Astrocyte (in vitro differentiated cells and primary cell): ENCODE measurements at places on chromosomes 1 and 21.

DNA sequence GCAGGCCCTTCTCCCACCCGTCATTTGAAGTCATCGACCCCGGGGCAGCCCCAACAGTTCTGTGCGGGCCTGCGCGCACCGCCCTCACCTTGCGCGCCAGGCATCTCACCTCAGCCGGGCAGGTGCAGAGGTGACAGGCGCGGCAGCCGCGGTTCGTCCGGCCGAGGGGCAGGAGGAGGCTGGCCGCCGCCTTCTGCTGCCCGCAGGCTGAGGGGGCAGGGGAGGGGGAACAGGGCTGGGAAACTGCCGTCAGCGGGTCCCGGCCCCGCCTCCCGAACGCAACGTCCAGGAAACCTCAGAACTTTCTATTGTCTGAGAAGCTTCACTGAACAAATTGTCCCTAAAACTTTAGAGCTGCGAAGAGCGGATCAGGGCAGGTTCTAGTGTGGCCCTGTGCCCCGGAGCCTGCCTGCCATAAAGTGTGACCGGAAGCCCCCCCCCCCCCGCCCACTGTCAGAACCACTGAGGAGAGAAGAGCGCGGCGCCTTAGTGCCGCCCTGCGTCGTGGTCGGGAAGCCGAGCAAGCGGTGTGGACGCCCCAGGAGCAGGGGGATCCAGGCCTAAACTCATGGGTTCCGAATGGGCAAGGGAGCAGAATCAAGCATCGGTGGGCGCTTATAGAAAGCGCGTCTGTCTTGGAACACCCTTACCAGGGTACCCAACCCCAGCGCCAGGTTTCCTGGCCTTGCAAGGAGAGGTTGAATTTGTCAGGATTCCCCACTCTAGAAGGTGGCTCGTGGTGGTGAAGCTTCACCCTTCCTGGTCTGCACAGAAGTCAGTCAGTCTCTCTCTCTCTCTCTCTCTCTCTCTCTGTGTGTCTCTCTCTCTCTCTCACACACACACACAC lies 13.3 kb upstream of the TBX15 start:
- no peak for DNase-seq

- DNase-seq: peak; percentile 9
Measured at GRCh38 chr1:115980998-115981993, 5.0 kb downstream of the SLC22A15 start.

GRCh38 chr1:220342853-220343252 lies 70.6 kb upstream of the RAB3GAP2 start:
- no peak for DNase-seq

DNA sequence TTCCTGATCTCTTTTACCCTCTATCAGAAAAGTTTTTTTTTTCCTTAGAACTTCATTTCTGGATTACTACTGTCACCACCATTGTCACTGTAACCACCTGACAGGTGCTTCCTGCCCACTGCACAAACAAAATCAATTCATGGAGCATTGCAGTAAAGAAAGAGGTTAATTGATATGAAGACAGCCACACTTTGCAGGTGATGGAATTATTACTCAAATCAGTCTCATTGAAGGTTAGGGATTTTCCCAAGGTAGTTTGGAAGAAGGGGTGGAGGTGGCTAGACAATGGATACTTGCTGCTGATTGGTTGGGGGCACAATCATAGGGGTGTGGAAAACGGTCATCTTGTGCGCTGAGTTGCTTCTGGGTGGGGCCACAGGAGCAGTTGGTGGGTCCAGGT lies 230.8 kb upstream of the CACYBP start:
- no peak for DNase-seq

GRCh38 chr1:187961895-187962294 lies 1133.1 kb downstream of the PLA2G4A start:
- no peak for DNase-seq

DNA sequence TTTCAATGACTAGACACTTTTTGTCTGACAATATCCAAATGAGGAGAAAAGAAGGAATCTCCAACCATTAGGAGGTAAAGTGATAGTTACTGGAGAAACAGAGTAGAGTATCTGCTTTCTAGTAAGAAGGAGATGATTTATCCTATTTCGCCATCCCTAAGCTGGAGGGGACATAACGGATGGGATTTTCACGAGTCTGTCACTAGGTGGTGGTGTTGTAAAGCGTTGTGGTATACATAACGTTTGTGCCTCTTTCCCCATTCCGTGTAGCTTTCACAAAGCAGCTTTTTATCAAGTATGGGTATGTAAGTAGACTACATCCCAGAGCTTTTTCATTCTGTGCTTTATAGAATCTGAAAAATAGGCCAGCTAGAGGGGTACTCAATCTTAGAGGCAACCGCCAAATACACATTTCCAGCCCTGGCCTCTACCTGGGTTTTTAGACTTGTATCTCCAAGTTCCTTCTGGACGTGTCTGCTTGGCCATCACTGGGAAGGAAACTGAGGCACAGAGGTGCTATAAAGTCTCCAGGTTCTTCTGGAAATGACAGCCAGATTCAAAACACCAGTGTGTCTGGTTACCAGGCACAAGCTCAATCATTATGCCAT lies 33.3 kb upstream of the FAM3B start:
- peak; percentile 63 for DNase-seq

DNA sequence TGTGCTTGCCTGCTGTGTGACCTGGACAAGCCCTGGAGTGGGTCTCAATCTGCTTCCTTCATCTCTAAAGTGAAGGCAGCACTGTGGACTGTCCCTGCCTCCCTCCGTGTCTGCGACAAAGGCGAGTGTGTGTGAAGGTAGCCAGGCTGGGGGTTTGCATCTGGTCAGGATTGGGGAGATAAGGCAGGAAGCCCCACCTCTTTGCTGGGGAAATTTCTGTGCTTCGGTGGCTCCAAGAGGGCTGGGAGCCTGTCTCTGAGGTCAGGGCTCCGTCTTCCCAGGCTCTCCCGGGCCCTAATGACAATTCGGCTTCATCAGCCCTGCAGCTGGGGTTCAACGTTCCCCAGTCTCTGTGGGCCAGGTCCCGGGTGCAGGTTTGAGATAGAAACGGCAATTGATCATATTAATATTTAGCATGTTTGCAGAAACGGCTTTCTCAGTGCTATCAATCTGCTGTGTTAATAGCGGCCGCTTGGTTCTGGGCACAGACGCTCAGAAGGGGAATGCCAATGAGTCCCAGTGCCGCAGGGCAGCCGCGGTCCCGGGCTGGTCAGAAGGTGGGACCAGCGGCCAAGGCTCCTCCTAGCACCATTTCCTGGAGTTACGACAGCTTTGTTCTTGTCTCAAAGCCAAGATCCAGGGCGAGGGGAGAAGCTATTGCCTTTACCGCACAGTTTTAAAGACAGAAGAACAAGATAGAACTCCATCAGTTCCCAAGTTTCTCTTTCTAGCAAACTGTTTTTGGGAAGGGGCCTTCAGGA lies 105.7 kb downstream of the PRDM16 start:
- peak; percentile 44 for DNase-seq

DNA sequence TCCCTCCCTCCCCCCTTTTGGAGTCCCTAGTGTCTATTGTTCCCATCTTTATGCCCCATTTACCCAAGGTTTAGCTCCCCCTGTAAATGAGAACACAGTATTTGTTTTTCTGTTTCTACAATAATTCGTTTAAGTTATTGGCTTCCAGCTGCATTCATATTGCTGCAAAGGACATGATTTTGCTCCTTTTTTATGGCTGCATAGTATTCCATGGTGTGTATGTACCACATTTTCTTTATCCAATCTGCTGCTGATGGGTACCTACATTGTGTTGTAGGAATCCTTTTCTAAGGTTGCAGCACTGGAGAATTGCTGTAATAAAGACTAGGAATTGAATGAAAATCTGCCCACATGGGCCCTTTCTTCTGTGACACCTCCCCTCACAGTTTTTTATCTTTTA lies 6.8 kb downstream of the SLC25A24 start:
- no peak for DNase-seq

DNA sequence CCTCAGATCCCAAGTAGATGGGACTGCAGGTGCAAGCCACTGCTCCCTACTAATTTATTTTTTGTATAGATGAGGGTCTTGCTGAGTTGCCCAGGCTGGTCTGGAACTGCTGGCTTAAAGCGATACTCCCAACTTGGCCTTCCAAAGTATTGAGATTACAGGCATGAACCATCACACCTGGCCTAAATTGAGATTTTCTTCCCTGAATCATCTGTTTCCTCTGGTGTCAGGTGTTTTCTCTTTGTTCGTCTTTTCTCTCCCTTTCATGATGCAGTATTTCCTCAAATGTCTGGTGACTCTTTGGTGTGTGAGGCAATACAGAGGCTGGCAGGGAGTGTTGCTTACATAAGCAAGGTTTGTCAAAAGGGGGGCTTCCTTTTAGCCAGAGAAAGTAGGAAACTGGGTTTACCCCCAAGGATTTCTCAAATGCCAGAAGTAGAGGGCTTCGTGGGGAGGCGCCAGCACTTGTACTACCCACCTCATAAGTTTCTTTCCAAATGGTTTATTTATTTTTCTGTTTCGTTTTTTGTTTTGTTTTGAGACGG lies 27.6 kb downstream of the CLDN14 start:
- no peak for DNase-seq

DNA sequence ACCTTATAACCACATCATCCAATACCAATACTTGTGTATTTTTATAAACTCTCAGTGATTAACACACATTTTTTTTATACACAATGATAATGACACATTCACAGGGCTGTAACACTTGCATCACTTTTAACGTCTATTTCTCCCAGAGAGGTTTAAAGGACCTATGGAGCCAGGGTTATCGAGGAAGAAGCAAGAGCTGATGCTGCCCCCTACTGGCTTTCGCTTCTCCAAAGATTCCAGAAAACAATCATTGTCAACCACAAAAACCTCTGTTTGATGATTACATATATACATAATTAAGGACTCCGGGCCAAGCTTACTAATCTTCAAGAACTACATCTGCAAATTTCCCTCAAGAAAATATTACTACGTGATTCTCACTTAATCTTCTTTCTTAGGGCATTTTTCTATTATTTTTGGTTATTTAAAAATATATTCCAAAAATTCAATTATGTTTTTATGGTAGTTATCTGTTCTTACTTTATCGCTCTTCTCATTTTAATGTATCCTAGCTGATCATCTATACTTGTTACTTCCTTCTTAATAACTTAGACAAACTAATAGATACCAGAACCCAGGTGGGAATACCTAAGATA lies 214.5 kb downstream of the VAV3 start:
- DNase-seq: peak; percentile 43

DNA sequence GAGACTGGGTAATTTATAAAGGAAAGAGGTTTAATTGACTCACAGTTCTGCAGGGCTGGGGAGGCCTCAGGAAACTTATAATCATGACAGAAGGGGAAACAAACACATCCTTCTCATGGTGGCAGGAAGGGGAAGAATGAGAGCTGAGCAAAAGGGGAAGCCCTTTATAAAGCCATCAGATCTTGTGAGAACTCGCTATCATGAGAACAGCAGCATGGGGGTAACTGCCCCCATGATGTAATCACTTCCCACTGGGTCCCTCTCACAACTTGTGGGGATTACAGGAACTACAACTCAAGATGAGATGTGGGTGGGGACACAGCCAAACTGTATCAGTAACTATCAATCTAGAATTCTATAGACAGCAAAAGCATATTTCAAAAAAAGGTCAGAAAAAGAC lies 64.7 kb upstream of the ACTRT2 start:
- DNase-seq: no peak

GRCh38 chr21:42321845-42322244 lies 6.6 kb upstream of the TFF3 start:
- DNase-seq: no peak

GRCh38 chr1:40267767-40268187 lies 9.7 kb downstream of the ZMPSTE24 start:
- DNase-seq: peak; percentile 98

GRCh38 chr1:94322696-94323095 lies 85.3 kb upstream of the ARHGAP29 start:
- DNase-seq: no peak

- DNase-seq: peak; percentile 45
Measured at GRCh38 chr1:185144233-185144632, 12.5 kb downstream of the TRMT1L start.

DNA sequence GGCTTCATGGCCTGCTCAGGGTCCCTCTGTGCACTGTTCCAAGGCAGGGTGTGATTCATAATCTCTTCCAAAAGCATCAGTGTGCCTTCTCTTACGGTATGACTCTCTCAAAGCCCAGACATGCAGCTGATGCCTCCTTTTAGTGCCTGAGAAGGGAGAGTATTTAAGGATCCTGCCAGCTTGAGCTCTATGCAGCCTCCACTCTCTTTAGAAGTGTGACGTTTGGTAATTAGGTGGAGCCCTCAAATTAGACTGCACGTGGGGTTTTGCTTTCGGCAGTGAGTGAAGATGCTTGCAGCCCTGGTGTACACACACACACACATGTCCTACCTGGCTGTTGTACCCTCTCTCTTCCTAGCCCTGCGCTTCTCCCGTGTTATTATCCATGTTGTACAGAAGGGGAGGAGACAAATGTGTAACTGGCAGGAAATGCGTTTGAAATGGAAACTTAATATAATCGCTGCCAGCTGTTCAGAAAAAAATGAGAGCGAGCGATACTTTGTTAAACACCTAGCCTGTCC lies 2.6 kb upstream of the C1orf174 start:
- DNase-seq: no peak

DNA sequence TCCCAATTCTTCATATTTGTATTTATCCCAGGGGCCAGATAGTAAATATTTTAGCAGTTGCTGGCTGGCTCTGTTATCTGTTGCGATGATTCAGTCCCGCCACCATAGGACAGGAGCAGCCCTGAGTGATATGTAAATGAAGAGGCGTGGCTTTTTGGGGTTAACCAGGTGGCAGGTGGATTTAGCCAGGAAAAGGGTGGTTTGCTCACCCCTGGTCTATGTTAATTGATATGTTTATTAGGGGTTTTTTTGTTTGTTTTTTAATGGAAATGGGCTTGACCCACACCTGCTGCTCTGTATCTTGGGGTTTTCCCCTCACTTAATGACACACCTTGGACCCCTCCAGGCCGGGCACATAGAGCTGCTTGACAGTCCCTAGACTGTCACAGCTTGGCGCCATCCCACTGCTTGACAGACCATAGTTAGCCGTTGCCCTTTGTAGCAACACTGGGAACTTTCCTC lies 62.8 kb downstream of the PIK3CD start:
- no peak for DNase-seq

GRCh38 chr21:45357436-45358260 lies 47.3 kb upstream of the COL18A1 start:
- DNase-seq: no peak

DNA sequence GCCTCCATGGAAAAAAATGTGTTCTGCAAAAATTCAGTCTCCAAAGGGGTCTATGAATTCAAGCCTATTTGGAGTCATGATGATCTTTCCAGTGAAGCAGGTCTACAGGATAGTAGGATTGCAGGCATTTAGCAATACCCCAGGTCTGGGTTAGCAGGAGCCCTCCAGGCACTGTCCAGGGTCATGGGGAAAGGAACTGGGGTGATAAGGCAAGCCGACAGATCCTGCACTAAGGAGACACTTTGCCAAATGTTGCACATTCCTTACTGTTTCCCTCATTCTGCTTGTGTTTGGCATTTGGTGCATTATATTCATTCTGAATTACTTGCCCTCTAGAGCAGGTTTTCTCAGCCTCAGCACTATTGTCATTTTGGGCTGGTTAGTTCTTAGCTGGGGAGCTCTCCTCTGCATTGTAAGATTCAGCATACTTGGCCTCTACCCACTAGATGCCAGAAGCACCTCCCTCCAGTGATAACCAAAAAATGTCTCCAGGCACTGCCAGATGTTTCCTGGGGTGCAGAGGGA lies 333.3 kb upstream of the PLXNA2 start:
- DNase-seq: no peak

GRCh38 chr1:161207173-161207572 lies 5.0 kb downstream of the NDUFS2 start:
- DNase-seq: no peak
